Stimulated activated CD4-positive, alpha-beta T cell treated with anti-CD3 and anti-CD28 coated beads, Interleukin-12 subunit alpha, Interleukin-12 subunit beta, amount 100 ng/mL, for 48 hours (primary cell): ENCODE measurements at places on chromosomes 1 and 21.

- no peak for DNase-seq
Observed at GRCh38 chr21:23887725-23888306, 1719.5 kb downstream of the MRPL39 start.

DNA sequence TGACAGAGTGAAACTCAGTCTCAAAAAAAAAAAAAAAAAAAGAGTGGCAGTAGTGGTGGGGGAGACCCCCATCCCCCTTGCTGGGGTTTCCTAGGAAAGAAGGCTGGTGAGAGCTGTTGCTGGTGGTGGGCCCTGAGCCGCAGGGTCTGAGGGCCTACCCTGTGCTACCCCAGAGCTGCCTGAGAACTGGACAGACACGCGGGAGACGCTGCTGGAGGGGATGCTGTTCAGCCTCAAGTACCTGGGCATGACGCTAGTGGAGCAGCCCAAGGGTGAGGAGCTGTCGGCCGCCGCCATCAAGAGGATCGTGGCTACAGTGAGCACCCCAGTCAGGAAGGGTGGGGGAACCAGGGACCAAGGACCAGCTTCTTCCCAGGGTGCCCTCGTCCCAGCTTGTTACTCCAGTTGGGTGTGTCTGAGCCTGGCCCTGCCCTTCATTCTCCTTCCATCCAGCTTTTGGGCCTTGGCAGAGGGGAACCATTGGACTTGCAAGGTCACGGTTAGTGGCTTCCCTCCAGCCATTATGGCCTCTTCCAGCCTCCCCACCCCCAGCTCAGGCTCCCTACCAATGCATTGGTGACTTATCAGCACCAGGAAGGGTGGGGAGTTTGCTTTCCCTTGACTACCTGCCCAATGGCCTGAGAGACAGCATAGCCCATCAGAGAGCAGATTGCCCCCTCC is 10.5 kb downstream of the LDLRAP1 start:
- no peak for DNase-seq

DNA sequence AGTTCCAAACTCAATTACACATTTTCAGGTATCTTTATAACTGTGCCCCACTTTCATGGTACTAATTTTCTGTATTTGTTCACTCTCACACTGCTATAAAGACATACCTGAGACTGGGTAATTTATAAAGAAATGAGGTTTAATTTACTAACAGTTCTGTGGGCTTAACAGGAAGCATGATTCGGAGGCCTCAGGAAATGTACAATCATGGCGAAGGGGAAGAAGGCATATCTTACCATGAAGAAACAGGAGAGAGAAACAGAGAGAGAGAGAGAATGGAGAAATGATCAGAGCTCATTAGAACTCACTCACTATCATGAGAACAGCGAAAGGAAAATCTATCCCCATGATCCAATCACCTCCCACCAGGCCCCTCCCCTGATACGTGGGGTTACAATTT is 874.1 kb upstream of the B3GALT2 start:
- no peak for DNase-seq

DNA sequence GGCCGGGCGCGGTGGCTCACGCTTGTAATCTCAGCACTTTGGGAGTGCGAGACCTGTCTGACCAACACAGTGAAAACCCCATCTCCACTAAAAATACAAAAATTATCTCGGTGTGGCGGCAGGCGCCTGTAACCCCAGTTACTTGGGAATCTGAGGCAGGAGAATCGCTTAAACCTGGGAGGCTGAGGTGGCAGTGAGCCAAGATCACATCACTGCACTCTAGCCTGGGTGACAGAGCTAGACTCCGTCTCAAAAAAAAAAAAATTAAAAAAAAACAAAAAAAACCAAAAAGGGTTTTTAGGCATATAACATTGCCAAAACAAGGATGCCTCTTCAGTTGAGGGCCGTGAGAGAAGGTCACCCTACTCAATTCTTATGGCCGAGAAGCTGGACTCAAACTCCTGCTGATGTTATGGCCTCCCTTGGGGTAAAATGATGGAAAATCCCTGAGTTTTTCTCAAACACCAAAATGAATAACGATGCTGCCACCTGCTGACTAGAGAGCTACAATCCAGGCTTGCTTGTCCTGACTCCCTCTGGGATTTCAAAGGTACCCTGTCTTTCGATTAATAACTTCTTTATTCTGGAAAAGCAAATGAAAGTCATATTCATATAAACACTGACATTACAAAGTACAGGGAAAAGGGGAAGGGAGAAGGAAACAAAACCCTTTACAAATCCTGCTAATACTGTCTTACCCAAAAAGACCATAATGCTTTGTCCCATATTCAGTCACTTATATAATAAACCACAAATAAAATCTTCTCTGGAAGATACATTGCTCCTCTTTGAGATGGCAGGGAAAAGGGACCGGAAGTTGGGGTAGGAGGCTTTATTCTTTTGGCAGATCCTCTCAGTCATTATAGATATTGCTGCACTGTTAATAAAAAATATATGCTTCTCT is 10.7 kb downstream of the RAB42 start:
- no peak for DNase-seq

- DNase-seq = no peak
Observed at GRCh38 chr21:44568667-44569556, 4.6 kb upstream of the KRTAP10-4 start.

DNA sequence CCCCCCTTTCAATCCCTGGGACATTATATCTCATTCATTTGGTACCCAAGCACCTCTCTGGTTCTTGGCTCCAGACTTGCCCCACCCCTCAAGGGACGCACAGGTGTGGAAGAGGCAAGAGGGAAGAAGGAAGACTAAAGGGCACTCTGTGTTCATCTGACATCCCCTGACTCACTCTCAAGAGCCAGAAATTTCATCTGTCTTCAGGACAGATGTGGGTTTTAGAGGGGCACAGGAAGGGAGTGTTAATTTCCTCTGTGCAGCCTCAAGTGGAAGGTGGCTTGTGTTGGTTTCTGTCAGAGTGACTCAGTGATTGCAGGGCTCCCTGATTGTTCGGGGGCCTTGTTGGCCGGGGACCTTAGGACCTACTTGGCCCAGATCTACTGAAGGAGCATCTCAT is 2.4 kb downstream of the C2CD4D start:
- DNase-seq = no peak

DNA sequence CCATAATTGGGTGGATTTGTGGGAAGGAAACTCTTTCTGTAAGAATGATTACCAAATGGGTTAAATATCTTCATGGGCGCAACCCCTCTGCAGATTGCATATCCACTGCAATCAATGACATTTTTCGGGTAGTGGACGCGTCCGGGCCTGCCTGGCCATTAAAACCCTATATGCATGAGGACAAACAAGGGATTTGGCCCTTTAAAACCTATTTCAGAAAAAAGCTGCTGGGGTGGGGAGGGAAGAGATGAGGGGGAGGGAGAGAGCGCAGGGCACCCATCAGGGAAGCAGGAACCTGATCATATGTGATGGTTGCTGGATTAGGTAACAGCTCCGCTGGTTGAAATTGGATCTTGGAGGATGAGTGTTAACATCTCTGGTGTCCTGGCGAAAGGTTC is 228.8 kb downstream of the PBX1 start:
- DNase-seq = no peak

DNA sequence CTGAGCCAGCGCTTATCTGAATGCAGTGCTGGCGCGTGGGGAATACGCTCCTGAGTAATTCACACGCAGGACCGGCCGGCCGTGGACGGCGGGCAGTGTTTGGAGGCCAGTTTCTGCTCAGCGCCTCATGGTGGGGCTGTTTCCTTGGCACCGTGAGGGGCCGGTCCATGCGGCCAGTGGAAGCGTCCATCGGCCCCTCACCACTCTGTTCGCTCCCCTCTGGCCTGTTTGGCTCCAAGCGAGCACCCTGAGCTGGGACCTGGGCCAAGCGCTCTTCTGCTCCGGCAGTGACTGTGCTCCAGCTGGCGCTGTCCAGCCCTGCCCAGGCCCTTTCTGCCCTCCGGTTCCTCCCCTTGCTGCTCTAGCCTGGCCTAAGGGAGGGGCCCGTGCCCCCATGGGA is 16.3 kb upstream of the PLCH2 start:
- no peak for DNase-seq

DNA sequence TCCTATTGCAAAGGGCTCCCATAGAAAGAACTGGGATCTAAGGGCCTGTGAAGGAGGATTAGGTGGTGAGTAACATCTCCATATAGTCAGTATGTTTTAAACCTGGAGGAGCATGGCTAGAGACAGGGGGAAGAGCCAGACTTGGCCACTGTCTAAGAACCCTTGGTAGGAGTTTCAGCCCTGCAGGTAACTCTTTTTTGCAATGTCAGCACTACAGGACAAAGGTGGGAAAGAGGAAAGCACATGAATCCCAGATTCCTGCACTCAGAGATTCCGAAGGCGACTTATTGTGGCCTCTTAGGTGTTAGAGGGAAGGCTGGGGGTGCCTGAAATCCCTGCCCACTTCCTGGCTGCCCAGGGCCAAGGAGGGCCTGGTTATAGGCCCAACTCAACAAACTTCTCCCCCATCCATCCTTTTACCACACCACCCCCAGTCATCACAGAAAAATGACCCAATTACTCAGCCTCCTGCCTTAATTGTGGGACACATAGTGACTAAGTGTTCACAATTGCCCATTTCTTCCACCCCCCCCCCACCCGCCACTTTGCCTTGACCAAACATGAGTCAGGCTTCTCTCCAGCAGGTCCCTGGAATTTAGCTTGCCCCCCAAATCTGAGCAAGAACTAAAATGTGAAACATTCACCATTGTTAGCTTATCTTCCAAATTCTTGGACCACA is 1.9 kb upstream of the NTNG1 start:
- DNase-seq = no peak

DNA sequence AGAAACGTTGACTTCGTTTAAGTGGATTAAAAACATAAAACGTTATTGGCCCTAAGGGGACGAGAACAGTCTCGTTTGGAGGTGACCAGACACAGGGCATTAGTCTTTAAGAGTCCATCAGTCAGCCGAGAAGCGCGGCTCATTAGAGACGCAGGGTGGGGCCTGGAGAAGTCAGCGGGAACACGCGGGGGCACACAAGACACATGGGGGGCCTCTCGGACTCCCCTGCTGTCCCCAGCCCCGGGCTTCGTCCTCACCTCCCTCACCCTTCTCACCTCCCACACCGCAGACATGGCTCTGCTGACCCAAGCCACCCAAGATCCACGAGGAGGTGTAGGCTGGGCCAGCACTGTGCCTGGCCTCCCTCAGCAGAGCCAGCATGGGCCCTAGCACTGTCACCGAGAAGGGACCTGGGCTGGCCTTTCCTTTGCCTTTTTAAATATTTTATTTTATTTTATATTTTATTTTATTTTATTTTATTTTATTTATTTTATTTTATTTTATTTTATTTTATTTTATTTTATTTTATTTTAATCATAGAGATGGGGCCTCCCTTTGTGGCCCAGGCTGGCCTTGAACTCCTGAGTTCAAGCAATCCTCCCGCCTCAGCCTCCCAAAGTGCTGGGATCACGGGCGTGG is 48.9 kb downstream of the MORN1 start:
- no peak for DNase-seq

- no peak for DNase-seq
Observed at GRCh38 chr1:227766653-227767277, 31.5 kb downstream of the SNAP47 start.

DNA sequence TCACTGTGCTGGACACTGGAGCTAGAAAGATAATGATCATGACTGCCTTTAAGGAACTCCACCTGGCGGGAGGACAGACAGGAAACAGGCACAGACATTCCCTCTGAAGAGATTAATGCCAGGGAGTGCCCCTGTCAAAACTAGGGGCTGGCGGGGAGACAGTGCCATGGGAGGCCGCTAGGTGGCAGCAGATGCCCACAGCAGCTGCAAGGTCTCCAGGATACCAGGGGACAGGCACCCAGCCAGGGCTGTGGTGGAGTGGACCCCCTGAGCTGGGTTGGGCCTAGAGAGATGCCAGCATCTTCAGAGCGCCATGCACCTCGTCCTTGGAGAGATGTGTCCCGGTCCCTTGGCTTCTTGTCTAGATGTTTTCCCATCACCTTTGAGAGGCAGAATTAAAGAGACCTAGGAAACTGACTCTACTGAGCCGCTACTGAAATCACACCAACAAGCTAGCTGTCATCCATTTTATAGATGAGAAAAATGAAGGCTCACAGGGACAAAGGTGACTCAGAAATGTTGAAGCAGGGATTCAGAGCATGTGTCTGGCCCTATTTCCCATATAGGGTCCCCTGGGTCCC is 3.6 kb downstream of the REN start:
- peak; percentile 69 for DNase-seq

DNA sequence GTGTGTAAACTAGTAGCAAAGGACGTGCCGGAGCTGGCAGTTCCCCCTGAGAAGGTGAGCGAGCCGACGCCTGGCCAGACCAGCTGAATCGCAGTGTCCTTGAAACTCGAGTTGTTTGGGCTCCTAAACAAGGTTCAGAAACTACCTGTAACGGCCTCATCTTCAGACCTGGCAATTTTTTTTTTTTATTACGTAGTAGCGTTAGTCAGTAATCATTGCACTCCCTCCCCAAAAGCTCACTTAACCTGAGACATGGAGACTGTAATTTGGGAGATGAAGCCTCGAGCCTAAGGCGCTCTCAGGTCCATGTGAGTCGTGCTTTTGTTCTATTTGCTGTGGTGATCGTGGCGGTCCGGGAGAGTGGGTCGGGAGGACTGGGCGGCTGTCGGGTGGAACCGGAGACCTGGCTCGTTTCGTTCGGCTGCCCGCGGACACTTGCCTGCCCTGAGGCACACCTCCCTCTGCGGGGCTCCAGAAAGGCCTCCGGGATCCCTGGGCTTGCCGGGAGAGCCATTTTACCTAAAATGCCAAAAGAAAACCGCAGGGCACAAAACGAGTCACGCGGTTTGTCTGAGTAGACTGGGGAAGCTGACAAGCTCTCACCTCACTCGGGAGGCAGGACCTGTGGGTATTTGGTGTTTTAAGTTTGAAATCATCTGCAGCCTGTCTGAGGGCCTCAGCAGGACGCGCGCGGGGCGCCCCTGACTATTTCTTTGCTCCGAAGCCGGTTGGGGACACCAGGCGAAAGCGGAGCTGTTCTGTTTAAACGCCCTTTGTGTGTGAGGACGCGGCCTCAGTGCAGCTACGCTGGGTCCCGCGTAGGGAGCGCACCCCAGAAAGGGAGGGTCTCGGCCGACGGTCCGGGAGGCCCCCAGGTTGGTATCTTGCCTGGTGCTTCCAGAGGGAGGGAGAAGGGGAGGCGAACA is 722 bp downstream of the LHX8 start:
- no peak for DNase-seq

- no peak for DNase-seq
Observed at GRCh38 chr1:228293816-228294500, 86.1 kb downstream of the OBSCN start.

- no peak for DNase-seq
Observed at GRCh38 chr1:202056644-202057334, 46.4 kb downstream of the ELF3 start.

- DNase-seq = no peak
Observed at GRCh38 chr1:214215583-214215982, 65.4 kb upstream of the SMYD2 start.

DNA sequence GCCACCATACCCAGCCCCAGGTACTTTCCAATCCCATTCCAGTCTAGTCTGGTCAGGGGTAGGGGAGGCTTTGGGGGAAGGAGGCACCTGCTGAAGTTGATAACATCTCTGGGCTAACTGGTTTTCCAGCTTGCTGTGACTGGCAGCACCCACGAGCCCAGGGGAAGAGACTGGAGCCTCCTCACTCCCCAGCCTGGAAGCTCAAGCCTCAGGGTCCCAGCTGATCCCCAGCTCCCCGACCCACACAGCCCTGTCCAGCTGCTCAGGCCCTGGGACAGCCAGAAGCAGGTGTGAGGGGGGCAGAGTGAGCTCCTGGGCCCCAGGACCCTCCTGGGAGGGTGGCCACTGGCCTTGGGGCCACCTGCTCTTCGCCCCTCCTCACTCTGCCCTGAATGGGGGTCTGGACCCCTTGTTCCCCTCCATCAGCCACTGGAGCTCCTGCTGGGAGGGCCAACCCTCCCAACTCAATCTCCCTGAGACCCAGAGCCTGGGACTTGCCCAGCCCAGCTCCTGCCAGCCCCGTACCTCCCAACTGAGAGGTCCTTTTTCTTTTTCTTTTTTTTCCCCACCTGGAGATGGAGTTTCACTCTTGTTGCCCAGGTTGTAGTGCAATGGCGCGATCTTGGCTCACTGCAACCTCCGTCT is 23.5 kb upstream of the RNU1-4 start:
- no peak for DNase-seq
